ENCODE measurements at places on chromosomes 13 and 19.

DNA sequence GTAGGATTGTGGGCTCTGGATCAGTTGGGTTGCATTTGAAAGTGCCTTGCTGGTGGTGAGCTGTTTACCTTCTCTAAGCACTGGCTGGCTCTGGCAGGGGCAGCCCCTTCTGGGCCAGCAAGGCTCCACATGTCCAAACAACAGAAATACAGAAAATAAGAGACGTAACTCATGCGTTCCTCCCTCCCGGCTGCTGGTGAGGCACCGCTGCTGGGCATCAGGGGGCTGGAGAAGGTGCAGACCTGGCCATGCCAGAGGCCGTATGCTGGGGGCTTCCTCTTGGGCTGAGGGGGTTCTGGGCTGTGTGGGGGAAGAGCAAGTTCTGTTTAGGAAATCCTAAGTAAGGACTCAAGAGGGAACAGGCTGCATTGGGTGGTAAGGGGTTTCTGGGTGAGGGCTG is 140.6 kb downstream of the URI1 start:
- DNase-seq, result no peak

- DNase-seq, result no peak
Observed at GRCh38 chr19:7360393-7360984, 11.8 kb downstream of the ARHGEF18 start.

- no peak for DNase-seq
Observed at GRCh38 chr13:40776681-40777165, 5.7 kb upstream of the MRPS31 start.

GRCh38 chr19:13844130-13844631 is 32.8 kb upstream of the NANOS3 start:
- no peak for DNase-seq

- DNase-seq, result no peak
Observed at GRCh38 chr19:15701757-15702533, 25.9 kb upstream of the OR10H2 start.

GRCh38 chr19:50159078-50159477 is 4.0 kb downstream of the IZUMO2 start:
- DNase-seq, result no peak

GRCh38 chr13:103188713-103189326 is 122.6 kb upstream of the SLC10A2 start:
- no peak for DNase-seq

GRCh38 chr19:34082289-34083077 is 89.8 kb upstream of the LSM14A start:
- DNase-seq, result no peak

GRCh38 chr19:11020982-11021759 is 60.3 kb downstream of the SMARCA4 start:
- DNase-seq, result no peak

DNA sequence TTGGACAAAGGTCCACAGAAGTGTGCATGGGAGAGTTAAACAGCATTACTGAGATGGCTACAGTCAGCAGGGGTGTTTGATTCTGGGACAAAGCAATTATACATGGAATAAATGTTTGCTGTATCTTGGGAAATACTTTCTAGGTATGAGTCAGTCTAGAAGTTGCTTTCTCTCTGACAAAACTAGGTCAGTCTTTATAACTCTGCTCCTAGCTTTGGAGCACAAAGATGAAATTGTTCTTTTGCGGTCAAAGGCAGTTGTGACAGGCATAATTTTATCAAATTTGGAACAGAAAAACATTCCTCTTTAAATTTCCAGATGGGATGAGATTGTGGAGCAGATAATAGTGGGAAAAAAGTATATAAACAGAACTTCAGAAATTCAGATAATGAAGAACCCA is 1045.4 kb upstream of the MIR17HG start:
- peak; percentile 21 for DNase-seq

- DNase-seq, result no peak
Observed at GRCh38 chr19:46919324-46919723, 58.5 kb downstream of the ARHGAP35 start.

DNA sequence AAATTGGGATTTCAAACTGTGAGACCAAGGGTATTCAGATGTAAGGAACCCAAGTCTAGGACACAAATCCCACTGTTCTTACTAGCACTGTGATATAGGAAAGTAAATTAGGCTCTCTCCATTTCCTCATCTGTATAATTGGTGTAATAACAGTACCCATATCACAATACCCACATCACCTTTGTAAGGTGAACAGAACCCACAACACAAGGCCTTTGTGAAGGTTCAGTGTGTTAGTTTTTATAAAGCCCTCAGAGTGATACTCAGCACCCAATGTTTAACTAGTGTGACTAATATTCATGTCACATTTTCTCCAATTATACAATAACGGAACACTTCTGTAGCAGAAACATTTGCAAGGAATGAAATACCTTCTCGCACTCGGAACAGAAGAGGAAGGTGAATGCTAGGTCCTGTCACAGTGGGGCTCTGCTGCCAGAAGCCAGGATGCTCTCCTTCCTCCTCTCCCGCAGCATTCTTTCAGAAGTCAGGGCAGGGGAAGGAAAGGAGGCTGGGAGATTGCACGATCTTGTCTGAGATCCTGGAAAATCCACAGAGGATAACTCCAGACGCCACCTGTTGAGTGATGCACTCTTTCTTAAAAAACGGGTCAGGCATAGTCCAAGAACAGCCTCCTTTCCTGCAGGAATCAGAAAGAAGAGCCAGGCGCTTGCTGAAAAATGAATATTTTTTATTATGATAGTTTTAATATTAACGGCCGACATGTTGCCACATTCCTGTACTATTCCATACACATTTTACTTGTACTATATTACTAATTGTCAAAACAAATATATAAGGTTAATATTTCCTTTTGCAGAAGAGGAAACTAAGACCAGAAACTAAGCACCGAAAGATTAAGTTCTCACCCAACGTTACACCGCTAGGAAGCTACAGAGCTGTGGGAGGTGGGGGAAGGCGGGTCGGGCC is 762 bp downstream of the ZNF45 start:
- DNase-seq, result no peak

- DNase-seq, result no peak
Observed at GRCh38 chr13:52010890-52011631, at the start of gene ATP7B. ATP7B (minus strand) TSS chr13:52011450; CDS start chr13:52011337, 113 bp downstream.

DNA sequence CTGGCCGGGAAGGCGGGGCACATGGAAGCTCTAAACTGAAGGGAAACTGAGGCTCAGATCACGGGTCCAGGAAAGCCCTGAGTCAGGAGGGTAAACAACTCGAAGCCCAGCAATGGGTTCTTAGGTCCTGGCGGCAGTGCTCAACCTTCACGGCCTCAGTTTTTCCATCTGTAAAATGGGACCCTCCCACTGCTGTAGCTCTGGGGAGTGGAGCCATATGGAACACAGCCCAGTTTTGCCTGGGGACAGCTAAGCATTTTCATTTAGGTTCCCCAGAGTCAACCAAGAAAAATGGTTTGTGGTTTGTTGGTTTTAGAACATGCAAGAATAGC is 30.4 kb downstream of the CEBPG start:
- no peak for DNase-seq

- DNase-seq, result no peak
Observed at GRCh38 chr19:13060964-13061927, 41.4 kb downstream of the LYL1 start.

- no peak for DNase-seq
Observed at GRCh38 chr19:16040642-16041041, 35.7 kb upstream of the TPM4 start.

GRCh38 chr13:49351871-49352270 is 92.0 kb downstream of the CAB39L start:
- no peak for DNase-seq

- DNase-seq, result no peak
Observed at GRCh38 chr13:45951166-45951565, 99.6 kb upstream of the SIAH3 start.

DNA sequence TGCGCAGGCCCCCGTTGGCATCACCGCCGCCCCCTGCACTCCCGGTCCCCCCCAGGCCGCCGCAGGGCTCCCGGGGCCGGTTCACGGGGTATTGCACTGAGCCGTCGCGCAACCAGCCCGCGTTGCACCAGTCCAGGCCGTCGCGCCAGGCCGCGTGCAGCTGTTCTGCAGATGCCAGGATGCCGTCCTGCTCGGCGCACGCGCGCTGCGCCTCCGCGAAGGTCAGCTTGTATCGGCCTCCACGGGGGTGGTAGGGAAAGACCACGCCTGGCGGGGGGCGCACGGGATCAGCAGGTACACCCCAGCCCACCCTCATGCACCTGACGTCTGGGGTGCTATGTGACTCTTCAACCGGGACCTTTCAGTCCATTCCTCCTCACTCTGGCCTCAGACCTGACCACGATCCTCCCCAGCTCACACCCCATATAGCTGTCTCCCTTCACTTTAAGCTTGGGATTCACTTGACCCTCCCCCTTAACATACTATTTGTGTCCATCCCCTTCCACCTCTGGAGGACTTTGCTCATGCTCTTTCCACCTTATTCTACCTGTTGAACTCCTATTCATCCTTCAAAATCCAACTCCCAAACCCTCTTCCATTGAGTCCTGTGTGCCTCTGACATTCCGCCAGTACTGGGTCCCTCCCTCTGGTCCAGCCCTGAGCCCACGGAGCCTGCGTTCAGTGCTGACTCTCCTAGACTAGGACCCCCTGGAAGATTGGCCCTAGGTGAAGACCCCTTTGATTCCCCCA is 14.3 kb downstream of the TM6SF2 start:
- no peak for DNase-seq

GRCh38 chr13:34114581-34114980 is 296.6 kb downstream of the RFC3 start:
- no peak for DNase-seq
